Activated T-cell treated with anti-CD3 and anti-CD28 coated beads for 48 hours (primary cell): ENCODE measurements at places on chromosomes 1 and 21.

- no peak for DNase-seq
These were observed 7.9 kb downstream of the H6PD start for GRCh38 chr1:9242338-9242969.

DNA sequence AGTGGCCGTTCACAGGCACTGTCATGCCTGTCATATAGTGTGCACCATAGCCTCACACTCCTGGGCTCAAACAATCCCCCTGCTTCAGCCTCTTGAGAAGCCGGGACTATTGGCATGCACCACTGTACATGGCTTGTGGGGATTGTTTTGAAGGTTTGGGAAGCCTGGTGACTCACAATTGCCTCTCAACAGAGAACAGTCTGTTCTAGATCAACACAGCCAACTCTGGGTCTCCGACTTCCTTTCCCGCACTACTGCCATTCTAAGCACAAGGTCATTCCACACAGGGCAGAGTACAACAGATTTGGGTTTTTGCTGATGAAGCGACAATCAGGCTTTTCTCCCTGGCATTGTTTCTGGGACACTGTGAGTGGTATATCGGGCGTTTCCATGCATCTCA is 15.5 kb upstream of the AHCTF1 start:
- no peak for DNase-seq

DNA sequence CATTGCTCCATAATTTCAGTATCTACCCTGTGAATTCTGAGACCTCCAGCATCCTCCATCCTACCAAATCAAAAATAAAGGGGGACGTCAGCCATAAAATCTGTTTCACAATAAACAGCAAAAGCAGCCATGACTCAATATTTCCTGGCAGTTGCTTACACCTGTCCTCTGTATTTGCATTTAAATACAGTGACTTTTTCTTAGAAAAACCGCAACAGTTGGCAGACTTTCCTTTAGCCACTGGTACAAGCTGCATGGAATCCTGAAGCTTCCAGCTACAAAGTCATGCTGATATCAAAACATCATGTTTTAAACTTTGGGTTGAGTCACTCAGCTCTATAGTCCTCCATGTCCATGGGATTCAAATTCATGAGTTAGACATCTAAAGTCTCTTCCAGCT is 278.0 kb upstream of the KAZN start:
- no peak for DNase-seq

- no peak for DNase-seq
These were observed 249.7 kb upstream of the RUNX1 start for GRCh38 chr21:35298757-35299156.

DNA sequence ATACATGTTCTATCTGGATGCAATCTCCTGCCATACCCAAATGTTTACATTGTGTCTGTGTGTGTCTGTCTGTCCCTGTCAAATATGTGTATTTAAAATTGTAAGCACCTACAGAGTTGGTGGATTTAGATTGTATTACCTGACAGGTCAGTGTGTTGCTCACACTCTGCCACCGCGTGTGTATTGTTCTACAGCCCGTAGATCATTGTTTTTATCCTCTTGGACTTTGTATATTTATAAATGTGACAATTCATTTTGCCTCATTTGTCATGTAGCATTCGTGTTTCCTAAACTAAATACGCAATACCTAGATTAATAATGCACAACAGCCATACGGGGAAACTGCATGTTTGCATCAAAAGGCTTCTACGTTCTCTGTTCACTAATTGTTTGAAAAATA is 634 bp downstream of the ALG14 start:
- DNase-seq = no peak

DNA sequence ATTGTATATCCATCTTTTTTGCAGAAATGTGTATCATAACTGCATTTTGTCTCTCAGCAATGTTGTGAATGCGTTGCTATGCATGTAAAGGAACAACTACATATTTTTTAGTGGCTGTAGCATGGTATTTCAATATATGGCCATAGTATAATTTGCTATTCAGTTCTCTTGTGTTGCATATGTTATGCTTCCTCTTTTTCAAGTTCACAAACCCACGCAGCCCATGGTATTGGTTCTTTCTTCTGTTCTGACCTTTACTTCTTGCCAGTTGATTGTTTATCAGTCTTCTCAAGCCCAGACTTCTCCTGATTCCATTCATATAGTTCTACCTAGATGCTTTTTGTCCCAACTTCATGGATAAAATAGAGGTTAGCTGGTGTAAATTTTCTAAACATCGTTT is 6.1 kb downstream of the SLC22A15 start:
- no peak for DNase-seq

- no peak for DNase-seq
These were observed 17.0 kb upstream of the IGSF21 start for GRCh38 chr1:18090636-18091035.

- no peak for DNase-seq
These were observed 171.8 kb downstream of the TOMM20 start for GRCh38 chr1:234956821-234957329.

- DNase-seq = no peak
These were observed 92.9 kb downstream of the LAMC2 start for GRCh38 chr1:183278739-183279591.

GRCh38 chr1:21924503-21925005 is 12.6 kb downstream of the HSPG2 start:
- DNase-seq = no peak

DNA sequence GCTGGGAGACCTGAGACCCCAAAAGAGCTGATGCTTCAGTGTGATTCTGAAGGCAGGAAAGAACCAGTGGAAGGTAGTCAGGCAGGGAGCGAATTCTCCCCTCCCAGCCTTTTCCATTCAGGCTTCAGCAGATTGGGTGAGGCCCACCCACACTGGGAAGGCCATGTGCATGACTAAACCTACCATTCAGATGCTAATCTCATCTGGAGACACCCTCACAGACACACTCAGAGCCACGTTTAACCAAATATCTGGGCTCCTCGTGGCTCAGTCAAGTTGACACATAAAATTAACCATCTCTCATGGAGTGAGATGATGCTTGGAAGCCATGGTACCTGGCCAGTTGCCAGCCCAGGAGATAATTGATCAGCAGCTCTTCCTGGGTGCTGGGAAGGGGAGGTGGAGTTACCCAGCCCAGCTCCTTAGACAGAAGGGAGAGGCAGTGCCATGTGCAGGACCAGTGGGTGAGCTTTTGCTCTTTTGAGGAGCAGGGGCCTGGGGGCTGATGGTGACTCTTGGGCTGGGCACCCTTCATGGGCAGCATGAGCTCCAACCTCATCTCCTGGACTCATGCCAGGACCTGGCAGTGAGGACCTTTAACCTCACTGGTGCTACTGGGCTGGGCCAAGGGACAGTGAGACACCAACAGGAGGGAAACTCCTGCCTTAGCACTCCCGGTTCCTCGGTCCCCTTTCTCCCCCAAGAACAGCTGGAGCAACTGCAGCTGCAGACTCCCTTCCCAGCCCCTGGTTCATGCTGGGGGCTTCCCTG is 89.0 kb upstream of the ACTL8 start:
- no peak for DNase-seq
